ENCODE measurements at places on chromosomes 16 and 17.

DNA sequence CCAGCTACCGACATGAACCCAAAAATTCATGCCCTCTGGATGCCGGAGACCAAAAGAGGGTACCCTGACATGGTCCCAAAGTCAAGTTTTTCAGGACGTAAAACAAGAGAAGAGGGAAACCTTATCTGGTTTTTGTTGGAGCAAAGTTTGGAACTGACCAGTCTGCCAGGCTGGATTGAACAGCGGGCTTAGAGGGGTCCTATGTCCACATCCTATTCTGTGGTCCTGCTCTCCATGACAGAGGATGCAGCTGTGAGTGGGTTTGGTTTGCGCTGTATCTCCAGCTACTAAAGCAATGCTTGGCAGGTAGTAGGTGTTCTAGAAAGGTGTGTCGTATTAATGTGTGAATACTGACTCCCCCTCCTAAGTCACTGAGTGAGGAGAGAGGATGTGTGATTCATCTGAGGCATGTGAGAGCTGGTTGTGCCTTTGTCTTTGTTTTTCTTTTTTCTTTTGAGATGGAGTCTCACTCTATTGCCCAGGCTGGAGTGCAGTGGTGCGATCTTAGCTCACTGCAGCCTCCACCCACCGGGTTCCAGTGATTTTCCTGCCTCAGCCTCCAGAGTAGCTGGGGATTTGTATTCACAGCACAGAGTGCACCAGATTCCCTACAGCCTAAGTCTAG lies 31.0 kb downstream of the PMM2 start:
- no peak for DNase-seq

DNA sequence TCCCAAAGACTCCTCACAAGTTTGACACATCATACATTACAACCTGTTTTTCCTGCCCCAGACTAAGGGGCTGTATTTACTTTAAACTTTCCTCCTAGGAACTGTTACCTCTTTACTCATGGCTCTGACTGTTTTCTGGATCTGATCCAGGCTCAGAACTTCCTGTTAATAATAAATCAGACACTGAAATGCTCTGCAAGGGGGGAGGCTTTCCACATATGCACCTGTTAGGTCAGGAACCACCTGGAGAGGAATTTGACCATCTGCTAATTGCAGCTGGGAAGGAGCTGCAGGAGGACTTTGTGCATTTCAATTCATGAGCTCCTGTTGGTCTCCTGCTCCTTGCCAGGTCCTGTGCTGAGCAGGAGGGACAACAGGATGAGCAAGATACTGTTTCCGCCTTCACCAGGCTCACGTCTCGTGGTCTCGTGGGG lies 476.9 kb upstream of the CDH5 start:
- DNase-seq, result no peak

DNA sequence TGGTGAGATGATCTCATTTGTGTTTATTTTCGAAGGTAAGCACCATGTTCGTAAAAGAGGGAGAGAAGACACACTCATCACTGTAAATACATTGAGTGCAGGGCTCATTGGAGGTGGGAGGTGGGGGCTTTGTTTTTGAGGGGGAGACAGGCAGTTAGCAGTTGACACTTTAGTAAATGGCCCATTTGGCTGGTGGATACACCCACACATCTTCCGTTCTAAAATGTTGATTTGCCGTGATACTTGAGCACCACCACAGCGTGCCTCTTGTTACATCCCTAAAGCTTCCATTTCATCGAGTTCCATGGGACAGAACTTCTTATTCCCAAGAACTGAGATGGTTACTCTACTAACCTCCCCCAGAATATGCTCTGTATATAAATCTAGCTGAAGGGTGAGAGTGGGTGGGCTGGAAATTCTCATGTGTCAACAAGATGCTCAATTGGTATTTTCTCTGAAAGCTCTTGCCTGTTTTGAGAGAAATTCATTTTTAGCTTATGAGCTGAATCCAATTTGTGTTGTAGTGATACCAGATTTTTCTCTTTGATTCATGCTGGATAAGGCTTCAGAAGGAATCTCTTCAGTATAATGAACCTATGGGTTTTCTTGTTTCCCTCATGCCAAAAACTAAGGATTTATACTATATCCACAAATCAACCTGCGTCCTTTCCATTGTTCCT lies 314.3 kb downstream of the RBFOX1 start:
- no peak for DNase-seq

DNA sequence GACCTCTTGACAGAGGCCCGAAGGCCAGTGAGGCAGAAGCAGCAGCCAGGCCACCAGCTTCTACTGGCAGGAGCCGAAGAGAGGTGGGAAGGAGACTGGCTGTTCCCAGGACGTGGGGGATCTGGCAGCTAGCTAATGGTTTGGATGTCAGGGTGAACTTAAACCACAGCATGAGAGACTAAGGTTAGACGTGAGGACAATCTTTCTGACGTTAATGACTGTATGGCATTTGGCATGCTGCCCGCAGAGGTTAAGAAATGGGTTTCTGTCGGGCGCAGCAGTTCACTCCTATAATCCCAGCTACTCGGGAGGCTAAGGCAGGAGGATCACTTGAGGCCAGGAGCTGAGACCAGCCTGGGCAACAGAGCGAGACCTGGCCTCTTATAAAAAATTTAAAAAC lies 6.3 kb upstream of the KRT13 start:
- DNase-seq, result no peak

- DNase-seq, result no peak
Observed at GRCh38 chr17:13560935-13561334, 40.8 kb downstream of the HS3ST3A1 start.

- DNase-seq, result no peak
Observed at GRCh38 chr16:12060751-12061150, 84.2 kb downstream of the SNX29 start.

GRCh38 chr17:50194934-50195865 lies 6.2 kb downstream of the COL1A1 start:
- DNase-seq, result no peak

DNA sequence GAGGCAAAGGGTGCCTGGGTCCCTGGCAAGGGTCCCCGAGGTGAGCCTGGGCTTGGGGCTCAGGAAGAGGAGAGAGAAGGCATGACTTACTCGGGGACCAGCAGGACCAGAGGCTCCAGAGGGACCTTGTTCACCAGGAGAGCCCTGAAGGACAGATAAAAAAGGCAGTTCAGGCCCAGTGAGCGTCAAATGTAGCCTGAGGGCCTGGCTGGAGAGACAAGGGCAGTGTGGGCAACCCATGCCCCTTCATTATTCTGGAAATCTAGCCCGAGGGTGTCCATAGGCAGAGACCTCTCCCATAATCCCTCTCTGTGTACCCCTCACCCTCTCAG lies 14.1 kb downstream of the COL1A1 start:
- DNase-seq, result no peak

DNA sequence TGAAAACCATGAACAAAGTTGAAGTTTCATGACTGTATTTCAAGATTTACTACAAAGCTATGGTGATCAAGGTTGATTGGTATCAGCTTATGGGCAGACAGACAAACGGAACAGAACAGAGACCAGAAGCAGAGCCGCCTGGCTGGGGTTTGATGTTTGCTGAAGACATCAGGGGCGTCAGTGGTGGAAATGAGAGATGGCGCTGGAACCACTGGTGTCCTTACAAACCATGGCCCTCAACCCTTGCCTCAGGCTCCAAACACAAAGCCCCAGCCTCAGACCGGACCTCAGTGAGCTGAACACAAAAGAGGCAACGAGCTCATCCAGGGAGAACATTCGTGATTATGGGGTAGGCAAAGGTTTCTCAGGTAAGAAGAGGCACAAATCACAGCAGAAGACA lies 113.0 kb upstream of the METRNL start:
- DNase-seq, result no peak

DNA sequence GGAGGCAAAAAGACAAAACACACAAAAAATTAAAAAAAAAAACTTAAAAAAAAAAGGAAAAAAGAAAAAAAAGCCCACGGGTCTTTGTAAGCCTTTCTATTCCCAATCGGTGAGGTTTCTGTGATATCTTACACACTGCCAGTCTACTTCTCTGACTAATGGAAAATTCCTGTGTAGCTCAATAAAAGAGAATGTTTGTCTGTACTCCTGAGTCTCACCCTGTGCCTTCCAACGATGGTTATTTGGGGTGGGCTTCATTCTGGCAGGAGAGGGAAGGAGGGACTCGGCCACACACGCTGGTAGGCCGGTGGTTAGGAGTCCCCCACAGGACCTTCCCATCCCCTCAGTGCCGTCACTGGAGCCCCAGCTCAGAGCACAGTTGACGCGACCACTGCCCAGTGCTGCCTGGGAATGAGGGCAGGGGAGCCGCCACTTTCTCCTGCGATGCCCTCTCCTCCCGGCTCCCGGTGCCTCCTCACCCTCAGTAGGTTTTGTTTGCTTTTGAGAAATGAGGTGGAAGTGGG lies 68.0 kb downstream of the AMFR start:
- DNase-seq, result peak; percentile 62

Measured in eye (tissue), 1 donor.